NCI-H510A (cell line): ENCODE measurements at places on chromosomes 12 and 14.
A peak's percentile ranks its signal among the peaks of the same experiment; 100 is the strongest.

GRCh38 chr14:56482310-56482911 is 97.2 kb upstream of the TMEM260 start:
- no peak for DNase-seq

DNA sequence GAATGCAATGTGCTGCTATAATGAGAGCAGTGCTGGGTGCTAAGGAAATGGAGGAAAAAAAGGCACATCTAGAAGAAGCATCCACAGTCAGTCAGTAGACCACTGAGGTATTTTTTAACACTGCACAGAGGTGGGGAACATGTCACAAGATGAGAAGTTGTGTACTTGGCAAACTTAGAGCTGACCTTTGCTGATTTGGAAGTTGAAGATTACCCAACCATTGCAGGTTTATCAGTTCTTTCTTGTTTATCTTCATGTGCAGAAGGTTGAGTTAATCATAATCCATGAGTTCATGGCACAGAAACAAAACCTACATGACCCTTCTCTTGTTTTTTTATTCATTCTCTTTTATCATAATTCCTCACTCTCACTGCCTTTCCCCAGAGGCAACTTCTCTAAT is 3.2 kb upstream of the PAH start:
- DNase-seq, result no peak

DNA sequence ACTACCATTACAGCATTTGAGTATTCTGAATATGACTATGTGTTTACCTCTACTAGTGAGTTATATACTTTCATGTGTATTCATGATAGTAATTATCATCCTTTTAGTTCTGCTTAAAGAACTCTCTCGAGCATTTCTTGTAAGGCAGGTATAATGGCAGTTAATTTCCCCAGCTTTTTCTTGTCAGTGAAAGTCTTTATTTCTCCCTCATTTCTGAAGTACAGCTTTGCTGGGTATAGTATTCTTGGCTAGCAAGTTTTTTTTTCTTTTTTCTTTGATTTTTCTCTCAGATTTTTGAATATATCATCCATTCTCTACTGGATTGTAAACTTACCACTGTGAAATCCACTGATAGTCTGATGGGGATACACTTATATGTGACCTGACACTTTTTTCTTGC is 165.9 kb upstream of the ARHGAP5 start:
- no peak for DNase-seq

DNA sequence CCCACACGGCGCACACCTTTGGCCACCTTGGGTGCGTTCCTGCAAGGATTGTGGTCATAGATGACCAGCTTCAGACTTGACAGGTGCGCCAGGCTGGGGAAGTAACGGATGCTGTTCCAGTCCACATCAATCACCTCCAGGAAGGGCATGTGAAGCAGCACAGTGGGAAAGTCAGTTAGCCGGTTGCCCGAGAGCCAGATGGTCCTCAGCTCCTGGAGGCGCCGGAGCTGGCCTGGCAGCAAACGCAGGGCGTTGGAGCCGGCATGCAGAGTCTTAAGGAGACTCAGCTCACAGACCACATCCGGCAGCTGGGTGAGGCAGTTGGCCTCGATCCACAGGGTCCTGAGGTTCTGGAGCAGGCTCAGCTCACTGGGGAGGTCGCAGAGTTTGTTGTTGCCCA is 581 bp downstream of the LRRC10 start:
- no peak for DNase-seq

DNA sequence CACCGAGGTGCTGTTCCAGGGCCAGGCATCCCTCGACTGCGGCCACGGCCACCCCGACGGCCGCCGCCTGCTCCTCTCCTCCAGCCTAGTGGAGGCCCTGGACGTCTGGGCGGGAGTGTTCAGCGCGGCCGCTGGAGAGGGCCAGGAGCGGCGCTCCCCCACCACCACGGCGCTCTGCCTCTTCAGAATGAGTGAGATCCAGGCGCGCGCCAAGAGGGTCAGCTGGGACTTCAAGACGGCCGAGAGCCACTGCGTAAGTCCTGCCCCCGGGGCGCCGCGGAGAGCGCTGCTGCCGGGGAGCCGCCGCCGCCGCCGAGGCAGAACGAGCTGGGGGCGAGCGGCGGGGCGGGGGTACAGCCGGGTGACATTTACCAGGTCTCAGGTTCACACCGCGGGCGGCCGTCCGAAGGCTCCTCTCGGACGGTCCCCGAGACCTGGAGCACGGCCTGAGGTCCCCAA is 1.4 kb downstream of the PLXNC1 start:
- no peak for DNase-seq

DNA sequence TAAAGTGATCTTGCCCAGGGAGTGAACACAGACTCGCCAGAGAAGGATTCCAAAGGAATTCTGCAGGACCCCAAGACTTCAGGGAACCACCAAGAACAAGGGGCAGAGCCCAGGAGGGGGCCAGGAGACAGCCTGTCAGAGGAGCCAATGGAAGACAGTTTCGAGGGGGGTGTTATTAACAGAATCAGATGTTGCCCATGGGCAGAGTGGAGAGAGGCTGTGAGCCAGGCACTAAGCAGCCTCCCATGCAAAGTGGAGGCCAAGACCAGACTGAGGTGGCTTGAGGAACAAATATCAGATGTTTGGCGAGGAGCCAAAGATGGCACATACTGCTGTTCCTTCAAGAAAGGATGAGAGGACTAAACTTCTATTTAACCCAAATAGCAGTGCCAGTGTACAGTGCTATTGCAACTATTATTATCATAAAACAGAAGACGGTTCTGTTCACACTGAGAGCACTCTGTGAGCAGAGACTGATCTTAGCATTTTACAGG is 12.6 kb downstream of the APPL2 start:
- DNase-seq, result no peak

DNA sequence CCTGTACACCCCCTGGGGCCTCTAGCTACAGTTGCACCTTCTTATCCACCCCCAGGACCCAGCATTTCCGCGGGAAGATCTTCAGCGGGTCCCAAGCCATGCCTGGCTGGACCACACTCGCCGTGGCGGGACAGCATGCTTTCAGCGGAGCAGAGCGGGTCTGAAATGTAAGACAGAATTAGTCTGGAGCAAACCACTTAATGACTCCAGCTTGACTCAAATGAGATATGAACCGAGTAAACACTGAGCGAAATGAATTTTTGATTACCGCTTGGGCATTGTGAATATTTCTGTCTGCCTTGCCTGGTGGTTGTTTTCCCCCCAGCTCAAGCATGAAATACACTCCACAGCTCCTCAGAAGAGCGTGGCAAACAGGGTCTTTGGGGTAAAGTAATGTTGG is 60.8 kb downstream of the SLC24A4 start:
- no peak for DNase-seq

- DNase-seq, result no peak
These were observed 8.9 kb downstream of the SETD3 start for GRCh38 chr14:99471731-99472130.

DNA sequence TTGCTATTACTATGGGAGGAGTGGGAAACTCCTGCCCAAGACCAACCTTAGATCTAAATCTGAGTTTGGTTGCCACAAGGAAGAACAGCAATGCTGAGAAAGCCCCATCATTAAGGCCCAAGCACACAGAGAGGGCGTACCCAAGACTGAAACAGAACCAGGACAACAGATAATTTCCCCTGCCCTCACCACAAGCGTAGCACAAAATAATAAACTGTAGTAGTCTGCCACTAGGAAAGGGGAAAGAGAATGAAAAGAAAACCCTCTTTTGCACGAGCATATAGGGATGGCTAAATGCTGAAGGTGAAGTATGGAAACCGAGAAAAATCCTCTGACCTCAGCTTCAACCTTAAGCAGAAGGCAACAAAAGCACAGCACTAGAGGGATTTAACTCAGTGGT is 76.5 kb upstream of the DHRS4 start:
- no peak for DNase-seq

DNA sequence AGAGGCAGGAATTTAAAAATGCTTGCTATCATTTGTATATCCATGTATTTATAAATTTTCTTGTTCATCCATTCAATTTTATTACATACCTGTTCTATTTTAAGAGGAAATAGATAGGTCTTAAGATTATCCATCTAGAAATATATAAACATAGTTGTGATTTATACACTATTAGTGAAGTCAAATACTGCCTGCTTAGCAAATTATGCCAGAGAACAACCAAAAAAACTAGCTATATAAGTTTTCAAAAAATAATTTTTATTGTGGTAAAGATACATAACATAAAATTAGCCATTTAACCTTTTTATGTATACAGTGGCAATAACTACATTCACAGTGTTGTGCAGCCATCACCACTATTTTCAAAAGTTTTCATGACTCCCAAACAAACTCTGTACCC is 237.3 kb downstream of the NPAS3 start:
- DNase-seq, result no peak

DNA sequence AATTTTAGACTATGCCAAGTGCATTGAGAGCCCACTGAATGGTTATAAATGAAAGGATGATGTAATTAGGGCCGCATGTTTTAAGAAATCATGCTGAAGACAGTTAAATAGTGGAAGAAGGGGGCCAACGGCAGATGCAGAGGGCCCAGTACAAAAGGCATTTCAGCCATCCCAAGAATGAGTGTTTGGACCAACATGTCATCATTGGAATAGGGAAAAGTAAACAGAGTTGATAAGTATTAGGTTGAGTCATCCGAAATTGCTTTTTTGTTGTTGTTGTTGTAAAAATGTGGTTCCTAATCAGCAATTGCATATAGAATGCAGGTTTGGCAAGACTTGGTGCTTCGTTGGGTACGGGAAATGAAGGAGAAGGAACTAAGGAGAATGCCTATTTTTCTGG is 29.5 kb downstream of the BMP4 start:
- DNase-seq, result no peak

DNA sequence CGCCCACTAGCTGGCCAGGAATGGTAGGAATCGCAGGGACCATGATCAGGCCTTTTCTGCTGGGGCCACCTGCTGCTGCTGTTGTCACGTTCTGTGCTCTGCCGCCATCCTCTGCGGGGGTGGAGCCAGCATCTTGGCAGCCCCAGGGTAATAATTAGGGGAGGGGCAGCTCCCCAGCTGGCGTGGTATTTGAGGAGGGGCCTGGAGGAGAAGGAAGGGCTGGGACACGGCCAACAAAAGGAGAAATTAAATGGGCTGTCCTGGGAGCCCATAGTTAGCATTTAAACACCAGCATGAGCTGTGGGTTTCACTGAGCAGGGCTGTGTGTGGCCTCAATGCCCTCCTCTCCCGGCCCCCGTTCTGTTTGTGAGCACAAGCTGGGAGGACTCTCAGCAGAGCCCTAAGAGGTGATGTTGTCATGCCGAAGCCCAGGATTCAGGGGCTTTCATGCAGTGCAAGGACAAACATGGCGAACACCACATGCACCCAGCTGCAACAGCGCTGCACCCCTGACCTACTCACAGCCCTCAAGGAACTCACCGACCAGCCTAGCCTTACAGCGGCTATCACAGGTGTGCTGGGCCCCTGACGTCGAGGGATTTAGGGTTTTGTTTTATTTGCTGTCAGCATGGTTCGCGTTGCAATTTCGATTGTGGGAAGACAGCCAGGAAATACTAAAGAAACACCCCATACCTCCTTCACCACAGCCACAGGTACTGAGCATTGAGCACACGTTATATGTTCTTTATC is 324.3 kb downstream of the CACNA1C start:
- DNase-seq, result no peak

- no peak for DNase-seq
These were observed 45.0 kb upstream of the ASPG start for GRCh38 chr14:104040539-104040938.

GRCh38 chr12:19398376-19399363 is 40.6 kb upstream of the AEBP2 start:
- no peak for DNase-seq

GRCh38 chr12:67720351-67720856 is 71.9 kb downstream of the DYRK2 start:
- peak; percentile 31 for DNase-seq
